Stimulated activated CD8-positive, alpha-beta memory T cell treated with anti-CD3 and anti-CD28 coated beads, Interleukin-15, amount 100 ng/mL, for 4 hours (primary cell): ENCODE measurements at places on chromosomes 5 and 9.

GRCh38 chr5:179680014-179680779, 637 bp downstream of the CBY3 start:
- DNase-seq = no peak

- no peak for DNase-seq
Measured at GRCh38 chr5:99543841-99544240, 615.0 kb upstream of the CHD1 start.

DNA sequence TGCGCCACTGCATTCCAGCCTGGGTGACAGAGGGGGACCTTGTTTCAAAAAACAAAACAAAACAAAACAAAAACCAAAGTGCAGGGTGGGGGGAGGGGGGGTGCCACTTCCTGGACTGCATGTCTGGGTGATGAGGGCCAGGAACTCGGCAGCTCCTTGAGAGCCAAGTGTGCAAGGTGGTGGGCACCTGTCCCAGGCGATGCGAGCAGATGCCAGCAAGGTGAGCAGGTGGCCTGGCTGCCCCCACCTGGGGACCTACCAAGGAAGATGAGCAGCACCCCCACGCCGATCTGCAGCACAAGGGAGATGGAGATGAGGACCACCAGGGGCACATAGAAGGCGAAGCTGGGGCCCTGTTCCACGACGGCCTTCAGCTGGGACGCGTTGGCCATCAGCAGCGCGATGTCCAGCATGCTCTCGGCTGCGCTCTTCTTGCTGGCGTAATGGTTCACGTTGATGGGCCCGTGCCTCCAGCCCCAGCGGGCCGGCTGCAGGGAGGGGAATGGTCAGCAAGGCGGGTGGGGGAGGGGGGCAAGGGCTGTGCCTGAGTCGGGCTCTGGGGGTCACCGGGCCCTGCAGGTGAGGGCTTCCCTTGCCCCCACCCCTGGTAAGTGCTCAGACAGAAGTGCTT, 7.8 kb downstream of the NINJ1 start:
- no peak for DNase-seq

GRCh38 chr9:69179037-69179436, 5.0 kb downstream of the TJP2 start:
- DNase-seq = no peak

DNA sequence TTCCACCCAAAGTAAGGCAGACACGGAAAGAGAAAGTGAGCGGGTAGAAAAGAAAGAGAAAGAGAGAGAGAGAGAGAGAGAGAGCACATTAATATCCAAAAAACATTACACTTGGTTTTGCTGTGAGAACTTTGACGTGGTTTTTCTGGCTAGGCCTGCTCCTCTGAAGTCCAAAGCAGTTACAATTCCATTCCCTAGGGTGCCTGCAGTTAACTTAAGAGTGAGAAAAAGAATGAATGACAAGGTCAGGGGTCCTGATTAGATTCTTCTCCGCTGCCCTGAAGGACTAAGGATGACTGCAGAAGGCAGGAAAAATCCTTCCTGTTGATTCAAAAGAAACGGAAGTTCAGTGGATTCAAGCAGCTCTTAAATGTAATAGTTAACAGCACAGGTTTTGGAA, 589.8 kb downstream of the PRELID2 start:
- no peak for DNase-seq

- no peak for DNase-seq
Measured at GRCh38 chr5:81428446-81428845, 34.5 kb upstream of the ACOT12 start.

- DNase-seq = no peak
Measured at GRCh38 chr9:5910413-5911057, 19.8 kb downstream of the MLANA start.

- no peak for DNase-seq
Measured at GRCh38 chr5:83145882-83146331, 68.6 kb downstream of the XRCC4 start.

DNA sequence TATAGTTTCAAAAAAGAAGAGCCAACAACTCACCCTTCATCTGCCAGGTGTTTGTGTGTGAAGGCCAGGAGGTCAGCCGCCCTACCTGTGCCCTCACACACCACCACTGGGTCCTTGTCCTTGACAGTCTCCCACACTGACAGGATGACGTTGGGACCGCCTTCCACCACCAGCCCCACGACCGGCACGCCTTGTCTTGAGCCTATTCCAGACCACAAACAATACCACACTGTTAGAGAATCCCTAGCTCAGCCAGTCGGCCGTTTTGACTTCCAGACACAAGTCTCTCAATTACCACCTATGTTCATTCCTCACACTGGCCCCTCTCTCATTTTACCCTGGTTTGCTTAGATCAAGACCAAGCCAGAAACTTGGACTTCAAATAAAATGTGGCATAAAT, 66.1 kb downstream of the TRPM6 start:
- no peak for DNase-seq

DNA sequence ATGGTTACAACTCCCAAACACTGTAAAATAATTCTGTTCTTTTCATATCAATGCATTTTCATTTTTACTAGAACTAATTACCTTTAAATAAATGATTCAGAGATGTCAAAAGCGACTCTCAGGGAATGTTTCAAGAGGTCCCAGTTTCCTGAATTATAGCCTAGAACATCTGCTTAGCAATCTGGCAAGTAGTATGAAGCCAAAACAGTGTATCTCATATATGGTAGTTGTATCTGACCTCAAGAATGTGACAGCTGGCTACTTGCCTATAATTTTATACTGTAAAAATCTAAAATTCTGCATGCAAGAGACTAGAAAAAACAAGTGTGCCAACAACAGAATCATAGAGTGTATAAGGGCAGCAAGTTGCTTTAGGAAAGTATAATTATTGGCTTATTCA, 187.7 kb upstream of the POU5F2 start:
- DNase-seq = no peak

DNA sequence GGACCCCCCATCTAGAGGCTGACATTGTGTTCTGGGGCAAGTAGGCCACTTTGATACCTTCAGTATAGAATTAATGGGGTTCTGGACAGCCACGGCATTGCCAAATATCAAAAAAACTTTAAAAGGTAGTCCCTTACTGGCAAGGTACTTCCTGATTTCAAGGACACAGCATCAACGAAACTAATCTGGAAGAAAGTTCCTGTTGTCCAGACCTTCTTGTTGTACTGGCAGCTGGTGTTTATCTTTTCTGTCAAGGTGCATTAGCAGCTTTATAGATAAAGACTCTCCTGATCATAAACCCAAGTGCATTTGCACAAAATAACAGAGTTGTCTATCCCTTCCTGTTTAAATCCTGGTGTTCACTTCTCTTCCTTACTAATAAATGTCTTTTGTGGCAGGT, 23.7 kb upstream of the GOLGA1 start:
- no peak for DNase-seq

DNA sequence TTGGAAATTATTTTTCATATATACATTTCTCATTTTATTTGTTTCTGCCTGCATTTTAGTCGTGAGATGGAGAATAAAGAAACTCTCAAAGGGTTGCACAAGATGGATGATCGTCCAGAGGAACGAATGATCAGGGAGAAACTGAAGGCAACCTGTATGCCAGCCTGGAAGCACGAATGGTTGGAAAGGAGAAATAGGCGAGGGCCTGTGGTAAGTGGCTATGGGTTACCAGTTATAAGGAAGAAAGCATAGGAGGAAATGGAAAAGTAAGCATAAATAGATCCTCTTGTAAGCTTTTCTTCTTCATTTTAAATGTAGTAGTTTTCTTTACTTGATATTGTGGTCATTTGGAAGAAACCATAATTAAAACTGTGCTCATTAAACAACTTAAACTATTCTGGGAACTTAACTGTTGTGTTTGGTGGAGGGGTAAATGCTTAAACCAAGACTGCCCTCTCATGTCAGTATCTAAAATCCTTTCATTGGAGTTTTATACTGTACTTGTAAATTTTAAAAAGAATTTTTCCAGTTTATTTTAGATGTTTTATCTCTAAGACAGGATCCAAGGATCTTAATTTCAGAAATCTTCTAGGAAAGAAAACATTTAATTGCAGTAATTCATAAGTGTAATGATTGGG, 41.3 kb downstream of the MAP3K1 start:
- DNase-seq = no peak

DNA sequence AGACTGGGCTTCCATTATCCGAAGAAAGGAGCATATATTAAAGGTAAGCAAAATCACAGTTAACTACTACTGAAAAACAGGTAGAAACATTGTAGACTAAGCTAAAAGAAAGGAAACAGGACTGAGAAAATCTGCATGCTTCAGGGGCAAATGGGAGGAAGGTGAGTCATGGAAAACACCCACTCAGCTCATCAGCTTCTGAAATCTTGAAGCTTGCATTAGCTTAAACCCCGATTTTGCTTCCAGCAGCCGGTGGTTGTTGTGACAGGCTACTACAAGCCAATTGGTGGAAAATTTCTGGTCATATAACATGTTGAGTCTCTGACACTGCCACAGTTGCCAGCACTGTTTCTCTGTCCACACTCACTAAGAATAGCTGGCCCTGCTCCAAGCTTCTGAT, 179.6 kb upstream of the PUM3 start:
- no peak for DNase-seq

DNA sequence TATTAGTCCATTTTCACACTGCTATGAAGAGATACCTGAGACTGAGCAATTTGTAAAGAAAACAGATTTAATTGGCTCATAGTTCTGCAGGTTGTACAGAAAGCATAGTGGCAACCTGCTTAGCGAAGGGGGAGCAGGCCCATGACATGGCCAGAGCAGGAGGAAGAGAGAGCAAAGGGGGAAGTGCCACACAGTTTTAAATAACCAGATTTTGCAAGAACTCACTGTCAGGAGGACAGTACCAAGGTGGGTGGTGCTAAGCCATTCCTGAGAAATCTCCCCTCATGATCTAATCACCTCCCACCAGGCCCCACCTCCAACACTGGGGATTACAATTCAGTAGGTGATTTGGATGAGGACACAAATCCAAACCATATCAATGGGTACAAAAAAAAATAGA, 16.8 kb upstream of the PCSK5 start:
- no peak for DNase-seq

DNA sequence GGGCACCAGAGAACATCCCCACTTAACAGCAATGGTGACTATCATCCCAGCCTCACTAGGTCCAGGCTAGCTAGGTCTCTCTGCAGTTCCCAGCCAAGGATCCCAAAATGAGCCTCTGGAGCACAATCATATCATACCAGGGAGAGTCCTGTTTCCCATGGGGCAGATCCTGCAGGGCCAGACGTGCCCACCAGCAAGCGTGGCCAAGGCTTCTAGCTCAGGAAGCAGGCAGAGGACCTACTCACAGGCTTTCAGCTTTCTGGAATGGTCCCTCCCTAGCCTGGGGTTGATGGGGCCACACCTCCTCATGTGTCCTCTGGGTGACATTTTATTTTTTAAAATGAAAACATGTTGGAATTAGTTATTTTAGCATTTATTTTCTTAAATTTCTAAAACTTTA, 45.7 kb upstream of the PITX1 start:
- DNase-seq = no peak

- DNase-seq = no peak
Measured at GRCh38 chr5:179919487-179920060, 11.9 kb upstream of the TBC1D9B start.

DNA sequence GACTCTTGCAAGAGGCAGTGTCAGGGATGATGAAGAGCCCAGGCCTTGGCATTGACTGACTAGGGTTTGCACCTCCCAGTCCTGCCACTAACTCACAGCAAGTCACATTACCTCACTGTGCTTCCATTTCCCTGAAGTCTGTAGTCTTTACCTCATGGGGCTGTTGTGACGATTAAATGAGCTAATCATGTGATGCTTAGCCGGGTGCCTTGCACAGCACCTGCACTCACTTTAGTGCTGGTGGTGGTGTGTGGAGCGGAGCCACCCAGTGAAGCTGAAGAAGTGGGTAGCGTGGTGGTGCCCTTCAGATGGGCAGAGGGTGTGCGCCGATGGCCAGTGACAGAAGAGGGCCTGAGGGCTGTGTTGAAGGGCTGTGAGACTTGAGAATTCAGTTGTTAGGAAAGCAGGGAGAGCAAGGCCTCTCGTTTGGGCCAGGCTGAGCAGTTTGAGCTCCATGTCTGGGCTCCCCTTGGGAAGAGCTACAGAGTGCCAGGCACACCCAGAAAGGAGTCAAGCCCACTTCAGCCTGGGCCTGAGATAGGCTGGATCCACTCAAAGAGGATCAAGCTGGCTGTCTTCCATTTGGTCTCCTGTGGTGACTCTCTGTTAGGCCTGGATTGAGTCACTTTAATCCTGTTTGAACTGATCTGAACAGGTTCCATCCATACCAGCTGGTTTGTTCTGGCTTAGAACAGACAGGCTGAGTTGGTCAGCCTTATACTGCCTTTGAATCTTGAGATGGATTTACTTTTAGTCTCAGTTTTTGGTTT, 42.5 kb downstream of the RALGPS1 start:
- no peak for DNase-seq

- DNase-seq = no peak
Measured at GRCh38 chr5:129046151-129046550, 48.4 kb upstream of the ISOC1 start.
